ENCODE measurements at places on chromosomes 7 and 10.

GRCh38 chr7:156041398-156041797 lies 229.1 kb upstream of the SHH start:
- no peak for DNase-seq

DNA sequence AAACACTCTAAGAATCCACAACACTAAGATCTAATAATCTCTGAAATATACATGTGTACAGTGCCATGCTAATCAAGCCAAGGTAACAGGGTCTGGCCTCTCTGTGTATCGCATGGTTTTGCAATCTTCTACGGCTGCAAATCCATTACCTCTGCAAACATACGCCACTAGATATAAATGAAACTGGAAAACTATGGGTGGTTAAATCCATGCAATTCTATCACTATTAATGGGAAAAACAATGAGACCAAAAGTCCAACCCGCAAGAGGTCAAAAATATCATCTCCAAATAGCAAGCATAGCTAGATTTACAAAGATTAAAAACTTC lies 23.0 kb downstream of the SGCE start:
- no peak for DNase-seq

GRCh38 chr7:91239171-91239604 lies 25.0 kb upstream of the FZD1 start:
- no peak for DNase-seq

DNA sequence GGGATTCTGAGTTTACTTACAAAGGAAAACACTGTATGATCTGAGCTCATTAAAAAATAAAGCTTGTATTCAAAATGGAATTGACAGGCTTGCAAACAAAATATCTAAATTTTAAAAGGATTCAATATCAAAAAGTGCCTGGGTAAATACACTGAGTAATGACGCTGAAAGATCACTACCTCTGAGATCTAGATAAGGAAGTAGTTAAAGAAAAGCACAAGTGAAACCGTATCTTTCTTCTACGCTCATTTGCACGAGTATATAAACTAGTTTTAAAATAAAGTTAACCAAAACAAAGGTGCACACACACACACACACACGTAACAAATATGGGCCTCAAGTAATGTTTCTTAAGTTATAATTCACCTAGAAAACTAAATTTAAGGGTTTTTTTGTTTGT lies 93.4 kb downstream of the SNX13 start:
- DNase-seq, result no peak

DNA sequence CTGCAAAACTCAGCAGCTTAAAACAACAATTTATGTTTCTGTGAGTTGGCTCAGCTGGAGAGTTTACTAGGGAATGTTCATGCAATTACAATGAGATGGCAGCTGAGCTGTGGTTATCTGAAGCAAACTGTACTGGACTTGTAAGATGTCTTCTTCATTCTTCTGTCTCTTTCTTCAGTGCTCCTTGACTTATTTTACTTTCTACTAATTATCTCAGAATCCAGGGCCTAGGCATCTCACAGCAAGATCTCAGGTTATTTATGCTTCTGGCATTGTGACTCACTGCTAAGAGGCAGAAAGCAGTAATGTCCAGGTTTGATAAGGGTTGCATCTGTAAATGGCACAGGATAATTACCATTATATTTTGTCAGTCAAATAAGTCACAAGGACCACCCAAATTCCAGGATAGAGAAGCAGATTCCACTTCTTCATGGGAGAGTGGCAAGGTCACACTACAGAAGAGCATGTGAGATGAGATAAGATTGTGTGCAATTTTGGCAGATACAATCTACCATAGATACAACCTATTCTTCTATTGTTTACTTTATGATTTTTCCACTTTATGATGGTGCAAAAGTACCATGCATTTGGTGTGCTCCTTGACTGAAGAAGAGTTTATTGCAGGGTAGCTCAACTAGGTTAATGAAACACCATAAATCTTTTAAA lies 16.8 kb downstream of the VIM start:
- no peak for DNase-seq

DNA sequence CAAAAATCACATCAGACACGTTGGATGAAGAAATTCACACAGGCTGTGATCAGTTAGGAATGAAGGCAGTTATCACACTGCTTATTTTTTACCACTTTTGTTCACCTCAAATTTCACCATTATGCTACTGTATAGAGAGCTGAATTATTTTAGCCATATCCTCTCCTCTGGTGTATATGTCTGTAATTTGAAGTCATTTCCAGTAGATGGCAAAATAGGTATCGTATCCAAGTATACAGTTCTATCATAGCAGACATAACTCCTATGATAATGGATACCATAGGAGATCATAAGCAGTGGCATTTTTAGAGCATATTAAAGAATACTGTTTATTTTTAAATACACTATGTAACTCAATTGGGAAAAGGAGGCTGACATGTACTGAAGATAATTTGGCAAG lies 909.7 kb downstream of the DNAJB9 start:
- DNase-seq, result no peak

GRCh38 chr7:47185170-47185569 lies 396.7 kb downstream of the TNS3 start:
- no peak for DNase-seq

DNA sequence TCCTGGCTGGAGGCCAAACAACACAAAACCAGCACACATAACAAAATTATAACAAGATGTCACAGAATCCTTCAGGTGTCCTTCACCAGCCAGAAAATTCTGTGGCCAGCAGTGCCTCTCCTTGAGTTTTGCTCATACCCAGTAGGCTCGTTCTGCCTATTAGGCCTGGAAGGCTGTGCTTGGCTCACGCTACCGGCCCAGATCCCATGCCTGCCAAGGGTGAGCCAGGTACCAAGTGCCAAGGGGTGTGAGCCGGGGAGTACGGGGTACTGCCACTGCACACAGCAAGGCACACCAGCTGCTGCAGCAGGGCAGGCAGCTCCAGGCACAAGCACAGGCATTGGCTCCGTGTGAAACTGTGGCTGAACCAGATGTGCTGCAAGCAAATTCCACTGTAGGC lies 1562.0 kb downstream of the REEP3 start:
- no peak for DNase-seq
